ENCODE measurements at places on chromosomes 1 and 21. TPM values are rescaled to one million over a fixed set of nuclear protein-coding genes. Genes with fewer than 3 reads are reported as not detected.

DNA sequence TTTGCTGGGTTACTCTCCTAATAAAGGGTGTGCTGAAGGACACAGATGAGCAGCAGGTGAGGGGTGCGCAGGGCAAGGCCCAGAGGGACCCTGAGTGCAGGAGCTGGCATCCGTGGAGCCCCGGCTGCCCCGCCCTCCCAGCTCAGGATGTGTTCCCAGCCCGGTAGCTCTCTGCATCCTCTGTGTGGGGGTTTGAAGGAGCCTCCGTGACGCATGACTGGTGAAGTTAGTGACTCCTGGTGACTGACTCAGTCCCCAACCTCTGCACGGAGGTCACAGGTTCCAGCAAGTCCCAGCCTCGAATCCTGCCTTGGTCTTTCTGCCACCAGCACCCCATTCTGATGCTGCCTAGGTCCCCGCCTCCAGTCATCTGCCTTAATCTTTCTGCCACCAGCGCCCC, 21.6 kb upstream of the TSPEAR start:
- H3K27ac ChIP-seq, result no peak overlapping the region
- H3K4me3 ChIP-seq, result no peak overlapping the region
- H3K4me1 ChIP-seq, result no peaks in the 10 kb centered on the region
- H3K27me3 ChIP-seq, result peaks cover 13% of the 10 kb centered on the region
- H3K36me3 ChIP-seq, result no peaks in the 10 kb centered on the region

MROH9 gene
- total RNA-seq, result not detected

TMCO4 gene
- total RNA-seq, result 44.2 TPM

CD101 gene
- 3.9 TPM for total RNA-seq

CTH gene
- 5.3 TPM for total RNA-seq

MCOLN3 gene
- total RNA-seq, result 3.2 TPM

GRCh38 chr1:247228133-247228532, 27.7 kb upstream of the VN1R5 start:
- H3K36me3 ChIP-seq, result no peaks in the 10 kb centered on the region
- no peaks in the 10 kb centered on the region for H3K4me1 ChIP-seq
- no peaks in the 10 kb centered on the region for H3K27me3 ChIP-seq

DNA sequence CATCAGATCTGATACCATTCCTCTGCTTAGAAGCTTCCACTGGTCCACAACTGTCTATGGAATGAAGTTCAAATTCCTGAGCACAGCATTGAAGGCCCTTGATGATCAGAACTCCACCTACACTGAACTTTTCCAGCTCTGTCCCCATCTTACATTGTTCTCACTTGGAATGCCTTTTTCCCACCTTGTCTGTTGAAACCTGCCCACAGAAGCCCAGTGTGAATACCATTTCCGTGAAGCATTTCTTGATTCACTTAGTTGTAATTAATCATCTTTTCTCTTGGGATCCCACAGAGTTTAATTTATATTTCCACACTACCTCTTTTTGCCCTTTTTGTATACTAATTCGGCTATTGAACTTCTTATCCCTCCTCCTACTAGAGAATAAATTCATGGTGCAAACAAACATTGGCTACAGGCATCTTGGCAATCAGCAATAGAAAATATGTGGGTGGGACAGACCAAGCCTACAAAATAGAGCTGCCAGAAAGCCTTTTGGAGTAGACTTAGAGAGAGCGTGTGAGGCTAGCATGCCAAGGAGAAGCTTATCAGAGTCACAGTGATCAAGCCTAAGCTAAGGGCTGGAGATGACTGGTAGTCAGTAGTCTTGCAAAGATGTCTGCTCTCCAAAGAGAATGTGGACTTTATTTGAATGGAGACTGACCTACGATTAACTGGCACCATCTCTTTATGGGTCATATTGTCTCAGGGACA, 26.1 kb downstream of the NHLH2 start:
- no peaks in the 10 kb centered on the region for H3K36me3 ChIP-seq
- no peak for DNase-seq
- no peak overlapping the region for H3K4me3 ChIP-seq

DNA sequence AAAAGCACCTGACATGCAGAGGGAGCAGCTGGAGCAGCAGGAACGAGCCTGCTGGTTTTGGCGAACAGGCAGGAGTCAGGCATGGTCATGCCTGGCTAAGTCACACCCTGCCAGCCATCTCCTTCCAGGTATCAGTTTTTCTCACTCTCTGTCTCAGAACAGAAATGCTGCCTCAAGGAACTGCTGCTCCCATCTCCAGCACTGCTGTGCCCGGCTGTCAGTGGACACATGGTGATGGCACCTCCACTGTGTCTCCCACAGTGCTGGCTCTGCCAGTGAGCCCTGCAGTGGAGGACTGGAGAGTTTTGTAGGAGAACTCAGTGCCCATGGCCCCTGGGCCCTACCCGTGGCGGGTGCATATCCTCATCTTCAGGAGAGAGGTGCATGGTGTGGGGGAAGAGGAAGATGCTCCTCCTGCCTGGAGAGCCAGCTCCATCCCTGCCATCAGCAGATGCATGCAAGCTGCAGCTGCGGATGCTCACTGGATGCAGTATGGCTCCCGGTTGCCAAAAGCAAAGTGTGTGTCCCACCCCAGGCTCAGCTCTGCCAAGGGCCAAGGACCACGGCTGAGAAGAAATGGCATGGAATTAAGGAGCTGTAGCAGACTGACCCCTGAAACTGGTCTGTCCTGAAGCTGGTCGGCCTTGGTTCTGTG, 114.7 kb downstream of the GRIK3 start:
- H3K4me1 ChIP-seq, result no peaks in the 10 kb centered on the region
- DNase-seq, result no peak

DNA sequence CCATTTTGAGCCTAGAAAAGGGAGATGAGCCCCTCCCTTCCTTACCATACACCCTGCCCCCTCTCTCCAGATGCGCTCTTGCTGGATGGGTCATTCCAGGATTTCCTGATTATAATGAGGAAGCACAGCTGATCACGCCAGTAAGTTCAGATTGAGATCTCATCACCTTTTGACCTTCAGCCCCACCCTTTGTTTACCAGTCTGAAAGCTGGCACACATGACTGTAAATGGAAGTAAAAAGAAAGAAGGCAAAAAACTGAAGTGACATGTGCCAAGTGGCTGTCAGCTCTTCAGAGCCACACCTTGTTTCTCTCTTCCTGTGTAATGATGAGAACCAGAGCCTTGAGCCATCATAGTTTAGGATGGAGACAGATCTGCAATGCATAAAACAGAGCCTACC, 27.9 kb downstream of the S1PR1 start:
- no peaks in the 10 kb centered on the region for H3K27me3 ChIP-seq
- no peaks in the 10 kb centered on the region for H3K36me3 ChIP-seq
- no peaks in the 10 kb centered on the region for H3K4me1 ChIP-seq
- H3K27ac ChIP-seq, result no peak overlapping the region
- DNase-seq, result no peak

TYW3 gene
- total RNA-seq, result 16.1 TPM

DNA sequence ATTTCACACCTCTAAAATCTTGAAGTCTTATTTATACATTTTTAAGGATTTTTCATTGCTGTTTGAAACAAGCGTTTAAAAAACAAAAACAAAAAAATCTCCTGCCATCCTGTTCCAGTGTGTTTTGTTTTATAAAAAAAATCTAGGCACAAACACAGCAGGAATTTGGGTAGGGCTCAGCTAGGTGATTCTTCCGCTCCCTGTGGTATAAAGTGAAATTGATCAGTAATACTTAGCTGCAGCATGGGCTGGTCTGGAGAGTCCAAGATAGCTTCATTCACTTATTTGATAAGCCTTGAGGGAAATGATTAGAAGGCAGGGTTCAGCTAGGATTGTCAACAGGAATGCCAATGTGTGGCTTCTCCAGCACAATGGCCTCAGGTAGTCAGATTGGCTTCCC, 25.7 kb downstream of the ATF3 start:
- H3K27ac ChIP-seq, result no peak overlapping the region
- H3K4me1 ChIP-seq, result no peaks in the 10 kb centered on the region
- DNase-seq, result no peak
- no peaks in the 10 kb centered on the region for H3K27me3 ChIP-seq
- no peaks in the 10 kb centered on the region for H3K36me3 ChIP-seq
- H3K4me3 ChIP-seq, result no peak overlapping the region

- peak overlapping the region; percentile 41 for H3K27ac ChIP-seq
- no peak overlapping the region for H3K4me3 ChIP-seq
- no peaks in the 10 kb centered on the region for H3K36me3 ChIP-seq
- no peaks in the 10 kb centered on the region for H3K27me3 ChIP-seq
- no peaks in the 10 kb centered on the region for H3K4me1 ChIP-seq
These were observed 23.3 kb upstream of the PTGFRN start for GRCh38 chr1:116886291-116886878.

LINGO4 gene
- total RNA-seq, result 0.33 TPM

DNA sequence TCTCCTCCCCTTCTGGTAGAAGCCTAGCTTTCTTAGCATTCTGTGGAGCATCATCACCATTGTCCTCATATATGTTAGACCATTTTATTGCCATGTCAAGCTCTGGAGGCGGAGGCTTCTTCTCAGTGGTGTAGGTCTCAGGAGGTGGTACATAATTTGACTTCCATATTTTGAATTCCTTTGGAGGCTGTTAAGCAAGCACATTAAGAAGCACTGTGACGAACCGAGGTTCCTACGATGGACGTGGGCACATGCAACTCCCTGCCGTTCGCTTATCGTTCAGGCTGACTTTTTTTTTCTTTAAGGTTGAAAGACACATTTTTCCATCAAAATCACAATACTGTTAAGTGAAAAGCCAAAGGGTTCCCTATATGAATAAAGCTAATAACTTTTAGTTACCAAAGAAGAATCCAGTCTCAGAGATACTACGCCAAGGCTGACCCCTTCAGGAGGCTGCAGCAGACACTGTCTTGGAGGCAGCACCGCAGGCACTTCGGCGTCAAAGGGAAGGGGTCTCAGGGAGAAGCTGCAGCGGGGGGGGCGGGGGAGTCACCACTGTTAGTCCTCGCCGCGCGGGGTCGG, 835 bp downstream of the C1orf52 start:
- DNase-seq, result no peak
- H3K4me1 ChIP-seq, result peaks cover 10% of the 10 kb centered on the region
- peak overlapping the region; percentile 94 for H3K4me3 ChIP-seq
- peak overlapping the region; percentile 88 for H3K27ac ChIP-seq
- H3K36me3 ChIP-seq, result no peaks in the 10 kb centered on the region
- no peaks in the 10 kb centered on the region for H3K27me3 ChIP-seq

GRCh38 chr1:220878191-220879075, 810 bp upstream of the HLX start:
- no peaks in the 10 kb centered on the region for H3K4me1 ChIP-seq
- H3K4me3 ChIP-seq, result peak overlapping the region; percentile 84
- DNase-seq, result no peak
- H3K27me3 ChIP-seq, result peaks cover 6% of the 10 kb centered on the region

- H3K4me3 ChIP-seq, result no peak overlapping the region
- H3K27ac ChIP-seq, result no peak overlapping the region
- H3K36me3 ChIP-seq, result no peaks in the 10 kb centered on the region
- DNase-seq, result no peak
- H3K4me1 ChIP-seq, result peaks cover 6% of the 10 kb centered on the region
- H3K27me3 ChIP-seq, result no peaks in the 10 kb centered on the region
These were observed 6.8 kb downstream of the UQCRH start for GRCh38 chr1:46310321-46310720.

LEPROT gene
- total RNA-seq, result 75.5 TPM

ANGPTL3 gene
- not detected for total RNA-seq

GRCh38 chr1:154717528-154717924, 109.5 kb upstream of the ADAR start:
- H3K4me1 ChIP-seq, result no peaks in the 10 kb centered on the region
- no peaks in the 10 kb centered on the region for H3K36me3 ChIP-seq
- DNase-seq, result no peak
- no peak overlapping the region for H3K4me3 ChIP-seq
- no peaks in the 10 kb centered on the region for H3K27me3 ChIP-seq

CHIT1 gene
- 5.1 TPM for total RNA-seq

PROK1 gene
- total RNA-seq, result 0.73 TPM

GRCh38 chr21:14968029-14968428, 96.8 kb downstream of the NRIP1 start:
- no peaks in the 10 kb centered on the region for H3K36me3 ChIP-seq
- no peak for DNase-seq
- H3K27me3 ChIP-seq, result no peaks in the 10 kb centered on the region
- H3K4me3 ChIP-seq, result no peak overlapping the region

ZNF593OS gene
- total RNA-seq, result not detected

DNA sequence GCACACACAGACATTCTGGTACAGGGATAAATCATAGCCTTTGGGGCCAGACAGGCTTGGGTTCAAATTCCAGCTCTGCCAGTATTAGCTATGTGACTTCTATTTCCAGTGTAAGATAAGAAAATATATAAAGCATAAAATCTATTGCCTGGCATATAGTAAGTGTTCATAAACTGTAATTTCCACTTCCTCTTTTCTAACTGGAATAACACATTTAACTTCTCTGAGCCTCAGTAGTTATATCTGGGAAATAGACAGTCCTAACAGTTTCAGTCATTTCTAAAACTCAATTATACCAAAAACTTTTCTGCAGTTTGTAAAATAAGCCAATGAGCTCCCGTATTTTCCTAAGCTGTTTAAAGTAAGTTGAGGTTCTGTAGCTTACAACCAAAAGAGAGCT, 351.4 kb downstream of the ZNF326 start:
- H3K4me3 ChIP-seq, result no peak overlapping the region
- no peak for DNase-seq
- H3K27me3 ChIP-seq, result no peaks in the 10 kb centered on the region
- H3K4me1 ChIP-seq, result no peaks in the 10 kb centered on the region
- no peaks in the 10 kb centered on the region for H3K36me3 ChIP-seq

DNA sequence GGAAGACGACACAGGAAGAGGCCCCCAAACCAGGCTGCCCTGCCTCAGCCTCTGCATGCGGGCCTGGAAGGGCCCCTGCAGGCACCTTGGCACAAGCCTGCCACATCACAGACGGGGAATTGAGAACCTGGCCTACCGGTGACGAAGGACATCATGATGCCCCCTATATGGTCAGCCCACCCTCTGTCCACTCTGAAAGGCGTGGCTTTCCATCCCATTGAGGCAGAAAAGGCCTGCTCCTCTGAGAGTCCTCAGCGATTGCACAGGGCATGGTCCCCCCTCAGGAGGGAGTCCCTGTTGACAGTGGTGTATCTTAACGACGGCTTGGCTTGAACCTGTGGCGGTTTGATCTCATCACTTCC, 11.4 kb downstream of the KRTAP10-1 start:
- H3K4me3 ChIP-seq, result no peak overlapping the region
- no peaks in the 10 kb centered on the region for H3K4me1 ChIP-seq
- H3K36me3 ChIP-seq, result no peaks in the 10 kb centered on the region
- no peak overlapping the region for H3K27ac ChIP-seq
- H3K27me3 ChIP-seq, result peaks cover 17% of the 10 kb centered on the region
- DNase-seq, result no peak

Data from breast epithelium (tissue), 4 donors.